COLO829 (cell line): ENCODE measurements at places on chromosomes 7 and 10.

GRCh38 chr10:103653581-103654037 lies 160.1 kb downstream of the NEURL1 start:
- DNase-seq: no peak

DNA sequence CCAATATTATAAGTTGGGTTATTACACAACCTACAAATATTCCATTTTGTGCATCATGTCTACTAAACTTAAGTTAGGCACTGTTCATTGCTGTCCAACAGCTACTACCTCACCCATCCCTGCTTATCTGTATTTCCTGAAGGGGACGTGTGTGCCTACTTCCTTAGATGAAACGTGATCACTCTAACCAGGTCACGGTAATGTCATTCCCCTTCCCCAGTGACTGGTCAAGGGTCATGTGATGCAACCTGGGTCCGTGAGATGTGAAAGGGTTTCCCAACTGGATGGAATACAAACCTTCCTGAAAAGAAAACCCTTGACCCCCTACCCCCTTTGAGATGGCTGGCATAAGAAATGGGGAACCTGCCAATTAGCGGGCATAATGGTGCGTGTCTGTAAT lies 1.6 kb upstream of the NSMCE4A start:
- DNase-seq: no peak

DNA sequence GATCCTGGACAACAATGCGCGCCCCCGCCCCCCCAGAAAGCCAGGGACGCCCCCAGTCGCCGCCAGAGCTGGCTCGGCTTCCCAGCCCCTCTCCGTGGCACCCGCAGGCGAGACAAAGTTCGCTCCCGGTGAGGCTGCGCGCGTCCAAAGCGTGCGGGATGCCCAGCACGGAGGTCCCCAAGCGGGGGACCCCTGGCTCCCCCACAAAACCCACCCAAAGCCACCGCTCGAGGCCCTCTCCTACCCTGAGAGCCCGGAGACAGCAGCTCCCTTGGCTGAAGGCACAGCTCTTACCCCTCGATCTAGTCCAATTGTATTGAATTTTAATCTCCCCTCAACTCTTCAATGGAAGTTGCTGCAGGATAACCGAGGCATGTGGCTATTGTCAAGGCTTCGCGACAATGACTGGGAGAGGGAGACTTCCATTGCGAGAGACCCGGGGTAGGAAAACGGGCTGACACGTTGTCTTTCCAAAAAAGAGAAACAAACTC lies 305.3 kb downstream of the PRPF18 start:
- no peak for DNase-seq

GRCh38 chr7:144439717-144440205 lies 36.3 kb upstream of the NOBOX start:
- DNase-seq: no peak

DNA sequence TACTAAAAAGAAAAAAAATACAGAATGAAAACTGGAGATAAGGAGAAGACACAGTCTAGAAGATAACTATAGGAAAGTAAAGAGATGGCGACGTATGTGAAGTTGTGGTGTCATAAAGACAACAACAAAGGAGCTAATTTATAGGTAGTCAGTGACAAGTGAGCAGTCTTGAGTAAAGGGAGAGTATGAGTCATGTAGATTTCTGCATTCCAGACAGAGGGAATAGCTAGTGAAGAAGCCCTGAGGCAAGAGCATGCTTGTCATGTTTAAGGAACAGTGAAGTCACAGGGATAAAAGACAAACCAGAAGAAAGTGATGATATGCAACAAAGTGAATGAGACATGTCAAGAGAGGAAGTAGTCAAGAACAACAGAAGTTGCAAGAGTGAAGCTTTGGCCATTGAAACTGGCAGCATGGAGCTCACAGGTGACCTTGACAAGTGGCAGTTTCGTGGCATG lies 2.3 kb upstream of the MIOS start:
- peak; percentile 75 for DNase-seq
